ENCODE measurements at places on chromosomes 11 and 22. TPM values are rescaled to one million over a fixed set of nuclear protein-coding genes. Genes with fewer than 3 reads are reported as not detected.

The DNAJC4 gene
- 49.3 TPM for polyA plus RNA-seq

The ACTN3 gene
- polyA plus RNA-seq, result not detected

The KIF18A gene
- polyA plus RNA-seq, result 1.4 TPM

The ACR gene
- polyA plus RNA-seq, result not detected

The SLC15A3 gene
- polyA plus RNA-seq, result 15.2 TPM

The TRIM29 gene
- polyA plus RNA-seq, result not detected

The LRRC74B gene
- polyA plus RNA-seq, result not detected

The PNPLA5 gene
- not detected for polyA plus RNA-seq

The NXPE2 gene
- polyA plus RNA-seq, result not detected

The EI24 gene
- 41.8 TPM for polyA plus RNA-seq

The DDTL gene
- polyA plus RNA-seq, result 1.7 TPM

The PGA5 gene
- polyA plus RNA-seq, result not detected

The TTC36 gene
- 0.55 TPM for polyA plus RNA-seq

The UPK3A gene
- polyA plus RNA-seq, result 1.5 TPM

The OR4A16 gene
- polyA plus RNA-seq, result not detected

The LGALS12 gene
- 0.39 TPM for polyA plus RNA-seq

The SEPTIN3 gene
- polyA plus RNA-seq, result 0.05 TPM

The ZFTA gene
- 0.39 TPM for polyA plus RNA-seq

The OR10D3 gene
- polyA plus RNA-seq, result not detected

The LGR4 gene
- polyA plus RNA-seq, result 0.55 TPM

The OR5B2 gene
- not detected for polyA plus RNA-seq

The GUCY1A2 gene
- not detected for polyA plus RNA-seq

The C11orf91 gene
- not detected for polyA plus RNA-seq

The HTR3B gene
- polyA plus RNA-seq, result not detected

The LARGE2 gene
- polyA plus RNA-seq, result 61.7 TPM

The CCDC81 gene
- polyA plus RNA-seq, result not detected

The OR4D6 gene
- polyA plus RNA-seq, result not detected

The EFCAB6 gene
- polyA plus RNA-seq, result not detected

The IZUMO1R gene
- polyA plus RNA-seq, result not detected

The NAGA gene
- polyA plus RNA-seq, result 14.4 TPM

The SLC35C1 gene
- polyA plus RNA-seq, result 8.9 TPM

The LDHAL6A gene
- not detected for polyA plus RNA-seq

The MYBPC3 gene
- not detected for polyA plus RNA-seq

The CASP12 gene
- not detected for polyA plus RNA-seq

The RFPL1 gene
- polyA plus RNA-seq, result not detected

The EIF3F gene
- 431 TPM for polyA plus RNA-seq

The IL17REL gene
- polyA plus RNA-seq, result not detected

The UPK2 gene
- polyA plus RNA-seq, result not detected

The SYT9 gene
- polyA plus RNA-seq, result 0.21 TPM
